ENCODE measurements at places on chromosomes 5 and 9.
A peak's percentile ranks its signal among the peaks of the same experiment; 100 is the strongest.

GRCh38 chr5:148790545-148791333, 35.7 kb upstream of the ADRB2 start:
- no peak for DNase-seq

DNA sequence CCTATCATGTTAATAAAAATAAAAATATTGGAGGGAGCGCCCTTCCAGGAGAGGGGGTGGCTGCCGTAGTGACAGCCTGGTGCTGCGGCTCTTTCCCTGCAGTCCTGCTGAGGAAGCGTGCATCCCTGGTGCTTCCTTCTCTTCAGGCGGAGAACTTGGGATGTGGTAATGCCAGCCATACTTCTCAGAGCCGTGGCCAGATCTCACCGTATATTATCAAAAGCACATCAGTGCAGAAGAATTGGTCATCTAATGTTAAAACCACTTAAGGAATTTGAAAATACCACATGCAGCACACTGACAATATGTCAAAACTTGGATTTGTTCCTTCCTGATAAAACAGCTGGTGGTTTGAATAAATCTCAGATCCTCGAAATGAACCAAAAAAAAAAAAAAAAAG, 17.7 kb downstream of the C9orf40 start:
- DNase-seq: no peak

- DNase-seq: no peak
Observed at GRCh38 chr5:76197726-76198125, 114.5 kb downstream of the SV2C start.

- no peak for DNase-seq
Observed at GRCh38 chr9:109422641-109423040, 75.5 kb downstream of the PTPN3 start.

DNA sequence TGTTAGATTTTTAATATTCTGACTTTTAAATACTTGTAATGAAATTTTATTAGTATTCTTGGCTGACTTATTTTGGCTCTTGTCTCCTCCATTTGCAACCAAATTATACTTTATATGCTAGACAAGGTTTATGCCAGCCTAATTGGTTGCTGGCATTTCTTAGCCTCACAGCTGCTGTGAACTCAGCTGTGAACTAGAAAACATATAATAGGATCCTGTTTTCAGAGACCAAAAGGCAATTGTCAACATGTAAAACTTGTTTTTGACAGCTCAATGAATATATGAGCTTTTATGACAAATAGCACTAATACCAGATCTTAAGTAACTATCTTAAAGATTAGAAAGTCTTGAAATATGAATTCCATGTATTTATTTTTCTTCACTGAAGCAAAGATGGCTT, 25.9 kb downstream of the KIF2A start:
- DNase-seq: no peak

DNA sequence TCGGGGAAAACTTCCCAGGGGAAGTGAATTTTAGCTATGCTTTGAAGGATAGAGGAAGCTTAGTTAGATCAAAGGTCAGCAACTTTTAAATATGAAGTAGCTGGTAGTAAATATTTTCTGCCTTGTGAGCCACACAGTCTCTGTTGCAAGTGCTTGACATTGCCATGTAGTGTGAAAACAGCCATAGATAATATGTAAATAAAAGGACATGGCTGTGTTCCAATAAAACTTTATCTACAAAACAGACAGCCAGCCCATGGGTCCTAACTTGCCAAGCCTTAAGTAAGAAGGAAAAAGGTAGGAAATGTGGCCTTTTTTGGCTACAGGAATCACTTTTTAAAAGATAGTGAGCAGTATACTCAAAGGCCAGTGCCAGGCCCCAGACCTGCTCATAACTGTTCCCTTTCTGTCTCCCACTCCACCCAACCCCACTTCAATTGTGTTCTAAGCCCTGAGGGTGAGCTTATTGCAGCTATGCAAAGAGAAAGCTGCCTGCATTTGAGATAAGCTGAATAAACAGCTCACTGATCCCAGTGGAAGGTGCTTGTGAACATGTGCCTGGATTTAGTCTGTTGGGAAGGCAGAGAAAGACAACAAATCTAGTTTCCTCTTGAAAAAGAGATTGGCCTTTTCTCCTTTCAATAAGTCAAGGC, 113.0 kb upstream of the TRIM32 start:
- DNase-seq: peak; percentile 61

DNA sequence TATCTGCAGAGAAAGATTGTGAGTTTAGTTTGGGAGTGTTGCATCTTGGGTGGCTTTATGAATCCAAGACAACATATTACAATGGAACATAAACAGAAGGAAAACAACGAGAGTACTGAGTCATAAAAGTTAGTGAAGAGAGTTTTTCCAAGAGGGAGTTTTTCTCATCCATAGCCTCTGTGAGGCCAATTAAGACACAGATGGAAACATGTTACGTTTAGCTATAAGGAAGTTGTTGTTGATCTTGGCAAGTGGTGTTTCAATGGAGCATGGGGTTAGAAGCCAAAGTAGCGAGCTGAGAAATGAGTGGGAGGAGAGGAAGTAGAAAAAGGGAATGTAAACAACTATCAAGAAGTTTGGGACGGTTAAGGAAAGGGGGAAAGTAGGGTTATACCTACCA, 53.3 kb upstream of the SPATA31D4 start:
- peak; percentile 16 for DNase-seq

- no peak for DNase-seq
Observed at GRCh38 chr9:36151316-36152210, 15.0 kb downstream of the GLIPR2 start.

- DNase-seq: peak; percentile 61
Observed at GRCh38 chr9:132160802-132161742, 786 bp upstream of the NTNG2 start.

GRCh38 chr5:58871648-58872242, 288.9 kb downstream of the RAB3C start:
- peak; percentile 38 for DNase-seq

- peak; percentile 38 for DNase-seq
Observed at GRCh38 chr5:39198127-39198526, 21.2 kb downstream of the FYB1 start.

- peak; percentile 32 for DNase-seq
Observed at GRCh38 chr5:74766418-74766848, 484 bp downstream of the GFM2 start.

GRCh38 chr5:116032094-116032517, at the start of gene ARL14EPL:
TSS of gene ARL14EPL (plus strand) at chr5:116032472. CDS start at chr5:116051466, 18,994 bp downstream.
- DNase-seq: peak; percentile 64

- no peak for DNase-seq
Observed at GRCh38 chr5:123382252-123382651, 41.0 kb downstream of the CEP120 start.

- peak; percentile 35 for DNase-seq
Observed at GRCh38 chr9:92590377-92590776, 54.6 kb upstream of the ECM2 start.

DNA sequence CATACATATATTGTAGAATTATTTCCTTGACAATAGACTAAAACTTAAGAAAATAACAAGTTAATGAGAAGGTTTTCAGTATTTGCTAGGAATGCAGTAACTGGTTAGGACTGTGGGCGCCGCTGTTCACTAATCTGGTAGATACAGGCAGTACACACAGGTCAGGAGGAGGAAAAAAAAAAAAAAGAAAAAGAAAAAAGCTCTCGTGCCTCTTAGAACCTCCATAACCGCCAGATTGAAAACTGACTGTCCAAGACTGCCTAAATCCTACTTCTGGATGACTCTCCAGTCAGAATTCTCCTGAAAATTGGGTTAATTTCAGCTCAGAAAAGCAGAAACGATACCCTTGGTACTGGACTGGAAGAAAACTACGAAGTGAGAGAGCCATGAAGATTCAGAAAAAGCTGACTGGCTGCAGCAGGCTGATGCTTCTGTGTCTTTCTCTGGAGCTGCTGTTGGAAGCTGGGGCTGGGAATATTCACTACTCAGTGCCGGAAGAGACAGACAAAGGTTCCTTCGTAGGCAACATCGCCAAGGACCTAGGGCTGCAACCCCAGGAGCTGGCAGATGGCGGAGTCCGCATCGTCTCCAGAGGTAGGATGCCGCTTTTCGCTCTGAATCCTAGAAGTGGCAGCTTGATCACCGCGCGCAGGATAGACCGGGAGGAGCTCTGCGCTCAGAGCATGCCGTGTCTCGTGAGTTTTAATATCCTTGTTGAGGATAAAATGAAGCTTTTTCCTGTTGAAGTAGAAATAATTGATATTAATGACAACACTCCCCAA, at the start of gene PCDHGA1:
Gene PCDHGA1 (plus strand): TSS at position 216 of the 782 bp plus-strand sequence.
- DNase-seq: no peak

GRCh38 chr5:9052421-9052820, 493.5 kb downstream of the SEMA5A start:
- DNase-seq: no peak

DNA sequence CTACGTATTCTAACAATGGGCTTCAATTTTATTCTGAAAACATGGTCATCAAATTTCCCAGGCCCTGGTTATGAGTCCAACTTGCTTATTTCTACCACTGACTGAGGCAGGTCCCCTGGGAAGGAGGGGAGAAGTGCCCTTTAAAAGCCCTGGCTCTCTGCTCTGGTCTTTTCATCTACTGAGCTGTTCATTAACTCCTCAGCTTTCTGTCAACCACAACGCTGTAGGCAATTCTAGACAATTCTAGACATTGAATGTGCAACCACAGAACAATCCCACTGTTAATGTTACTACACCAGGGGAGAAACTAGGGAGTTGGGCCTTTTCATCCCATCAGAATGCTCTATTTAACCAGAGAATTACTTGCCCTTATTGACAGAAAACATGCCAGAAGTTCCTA, 10.0 kb downstream of the MOCS2 start:
- peak; percentile 11 for DNase-seq

GRCh38 chr9:16622541-16622940, 247.9 kb downstream of the BNC2 start:
- no peak for DNase-seq

GRCh38 chr9:35603986-35604577, 980 bp upstream of the TESK1 start:
- DNase-seq: peak; percentile 100

- DNase-seq: no peak
Observed at GRCh38 chr9:18606846-18607245, 132.9 kb downstream of the ADAMTSL1 start.

GRCh38 chr5:159874263-159874662, 42.0 kb upstream of the ADRA1B start:
- no peak for DNase-seq

DNA sequence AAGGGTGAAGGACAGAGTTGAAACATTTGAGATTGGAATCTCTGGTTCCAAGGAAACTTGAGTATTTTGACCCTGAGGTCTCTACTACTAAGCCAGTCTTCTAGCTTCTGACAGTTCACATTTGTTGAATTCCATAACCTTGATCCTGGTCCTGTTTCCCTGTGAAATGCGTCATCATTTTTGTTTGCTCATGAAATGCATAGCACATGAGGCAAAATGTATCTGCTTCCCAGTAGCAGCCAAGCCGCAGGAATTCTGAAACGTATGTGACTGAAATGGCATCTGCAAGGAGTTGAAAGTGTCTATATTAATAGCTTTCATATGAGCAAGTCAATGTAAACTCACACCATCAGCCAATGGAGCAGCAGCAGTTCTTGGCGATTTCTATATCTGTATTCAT, 307.9 kb downstream of the CSNK1G3 start:
- no peak for DNase-seq

GRCh38 chr5:59460368-59461153, 433.0 kb downstream of the PDE4D start:
- no peak for DNase-seq

GRCh38 chr9:114169952-114170770, 14.8 kb downstream of the COL27A1 start:
- no peak for DNase-seq

DNA sequence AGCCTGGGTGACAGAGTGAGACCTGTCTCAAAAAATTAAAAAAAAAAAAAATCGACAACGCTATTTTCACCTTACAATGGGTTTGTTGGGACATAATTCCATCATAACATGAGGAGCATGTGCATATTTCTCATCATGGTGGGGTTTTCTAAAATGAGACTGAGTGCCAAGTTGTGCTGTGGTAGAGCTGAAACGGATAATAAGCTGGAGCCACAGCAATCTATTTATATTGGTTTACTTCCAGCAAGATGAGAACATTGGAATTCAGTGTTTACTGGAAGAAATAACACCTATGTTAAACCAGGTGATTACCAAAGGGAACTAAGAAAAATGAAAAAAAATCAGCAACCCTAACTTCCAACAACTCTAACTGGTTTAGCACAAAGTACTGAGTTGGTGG, 102.3 kb upstream of the IL6ST start:
- no peak for DNase-seq

DNA sequence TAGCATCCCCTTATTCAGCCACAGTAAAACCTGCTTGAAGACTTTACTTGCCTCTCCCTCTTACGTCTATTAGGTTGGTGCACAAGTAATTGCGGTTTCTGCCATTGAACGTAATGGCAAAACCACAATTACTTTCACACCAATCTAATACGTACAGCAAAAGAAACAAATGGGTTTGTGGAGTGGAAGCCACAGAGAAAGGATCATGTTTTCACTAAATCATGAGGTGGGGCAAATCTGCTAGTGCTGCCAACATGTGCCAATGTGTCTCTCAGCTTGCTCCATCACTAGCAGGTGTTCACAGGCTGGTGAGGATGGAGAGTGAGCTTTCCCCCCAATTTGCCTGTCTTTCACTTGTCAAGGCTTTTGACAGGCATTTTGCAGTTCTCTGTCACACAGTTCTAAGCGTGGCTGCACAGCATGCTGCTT, 15.9 kb downstream of the DMAC1 start:
- no peak for DNase-seq

GRCh38 chr9:117929868-117930267, 225.7 kb downstream of the TLR4 start:
- DNase-seq: no peak

GRCh38 chr5:14118551-14119320, 24.4 kb upstream of the TRIO start:
- no peak for DNase-seq

GRCh38 chr9:105269593-105269992, 25.1 kb downstream of the SLC44A1 start:
- DNase-seq: no peak

GRCh38 chr5:38162625-38163024, 95.7 kb upstream of the EGFLAM start:
- DNase-seq: no peak

GRCh38 chr9:107738789-107739188, 249.2 kb upstream of the KLF4 start:
- DNase-seq: no peak

DNA sequence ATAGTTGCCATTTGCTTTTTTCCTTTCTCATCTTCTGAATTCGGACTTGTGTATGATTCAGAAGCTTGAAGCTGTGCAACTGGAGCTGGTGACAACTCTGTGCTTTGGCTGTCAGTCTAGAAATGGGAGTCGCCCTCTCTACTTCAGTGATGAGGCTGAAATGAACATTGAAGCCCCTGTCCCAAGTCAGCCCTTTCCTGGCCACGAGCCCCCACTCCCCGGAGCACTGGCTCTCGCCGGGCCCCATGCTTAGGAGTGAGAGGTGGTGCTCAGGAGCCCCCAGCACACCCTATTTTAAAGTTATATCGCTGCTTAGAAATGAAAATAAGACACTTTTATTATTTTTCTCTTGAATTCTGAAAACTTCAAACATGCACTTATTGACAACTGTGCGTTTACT, 66.0 kb downstream of the PSMB7 start:
- no peak for DNase-seq

GRCh38 chr5:142086229-142086628, 22.4 kb upstream of the NDFIP1 start:
- DNase-seq: no peak
